ENCODE measurements at places on chromosomes 7 and 10.

DNA sequence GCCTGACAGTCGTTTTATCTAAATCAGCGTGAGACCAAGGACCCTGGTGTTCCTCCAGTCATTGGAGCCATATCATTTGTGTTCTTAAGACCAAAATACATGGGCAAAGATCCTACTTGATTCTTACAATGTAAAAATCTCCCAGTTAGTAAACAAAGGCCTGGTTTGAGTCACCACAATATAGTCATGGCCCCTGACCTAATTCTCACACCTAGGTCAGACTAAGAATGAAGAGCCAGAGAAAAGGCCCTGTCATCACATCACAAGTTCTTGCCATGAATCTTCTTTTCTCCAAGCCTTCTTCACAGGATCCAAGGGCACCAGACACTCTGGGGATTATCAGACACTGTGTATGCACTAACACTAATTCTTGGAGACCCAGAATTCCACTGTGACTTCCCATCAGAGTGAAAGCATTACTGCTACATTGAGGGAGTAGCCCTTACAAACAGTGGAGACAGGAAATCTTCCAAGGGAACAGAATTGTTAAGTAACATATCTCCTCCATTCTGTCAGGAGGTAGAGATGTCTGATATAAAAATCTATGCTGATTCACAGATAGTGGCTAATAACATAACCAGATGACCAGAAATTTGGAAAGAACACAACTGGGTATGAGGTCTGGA, 7.6 kb upstream of the ERVW-1 start:
- no peak for DNase-seq

DNA sequence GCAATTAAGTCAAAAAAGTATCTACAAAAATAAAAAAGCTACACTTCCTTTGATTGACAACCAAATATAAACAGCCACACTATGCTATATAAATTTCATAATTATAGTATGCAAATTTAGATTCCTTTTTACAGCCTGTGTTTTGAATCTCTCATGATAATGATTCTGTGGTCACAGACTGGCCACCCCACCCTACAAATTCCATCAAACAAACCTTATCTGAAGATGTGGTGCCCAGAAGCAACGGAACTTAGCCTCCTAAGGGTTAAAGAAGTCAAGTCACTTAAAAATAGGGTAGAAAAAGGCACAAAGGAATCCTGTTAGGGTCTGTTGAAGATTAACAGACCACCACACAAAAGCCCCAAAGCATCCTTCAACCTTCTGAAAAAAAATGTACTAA, 351.8 kb downstream of the INHBA start:
- DNase-seq, result no peak

GRCh38 chr10:91545384-91545783, 87.5 kb downstream of the PPP1R3C start:
- DNase-seq, result no peak

DNA sequence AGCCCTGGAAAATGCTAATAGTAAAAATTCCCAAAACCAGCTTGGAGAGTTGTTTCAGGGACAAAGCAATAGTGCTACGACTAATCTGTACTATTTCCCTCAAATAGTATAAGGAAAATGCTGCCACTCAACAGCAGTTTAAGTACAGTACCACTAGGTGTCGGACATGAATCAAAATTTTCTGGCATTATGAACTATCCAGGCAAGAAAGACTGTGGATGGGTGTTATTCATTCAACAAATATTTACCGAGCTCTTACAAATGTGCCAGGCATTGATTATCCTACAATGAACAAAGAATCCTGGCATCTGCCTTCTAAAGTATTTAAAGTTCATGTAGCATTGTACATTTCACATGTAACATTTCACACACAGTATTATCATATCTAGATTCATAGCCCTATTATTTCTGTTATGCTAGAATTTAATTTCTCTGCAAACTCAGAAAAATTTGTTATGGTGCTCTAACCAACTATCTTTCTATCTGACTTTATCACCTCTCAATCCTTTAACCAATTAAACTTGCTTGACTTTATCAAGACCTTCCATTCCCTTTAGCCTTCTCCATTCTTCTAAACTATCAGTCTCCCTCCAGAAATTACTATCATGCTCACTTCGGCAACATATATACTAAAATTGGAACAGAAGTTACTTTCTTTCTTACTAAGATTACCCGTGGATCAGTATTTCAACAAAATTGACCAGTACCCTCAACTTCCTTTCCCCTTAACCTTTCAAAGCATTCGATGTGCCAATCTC, 80.6 kb downstream of the ARHGAP21 start:
- DNase-seq, result no peak

Data from CD4-positive, alpha-beta memory T cell (primary cell).